ENCODE measurements at places on chromosomes 11 and 22. TPM values are rescaled to one million over a fixed set of nuclear protein-coding genes. Genes with fewer than 3 reads are reported as not detected.

GRCh38 chr22:19758896-19759426, 1.6 kb upstream of the TBX1 start:
- no peak for ATAC-seq

GRCh38 chr11:95496901-95497300, 265.9 kb upstream of the SESN3 start:
- ATAC-seq: no peak

- ATAC-seq: no peak
Measured at GRCh38 chr11:114183044-114183511, 113.1 kb upstream of the NNMT start.

- ATAC-seq: no peak
Measured at GRCh38 chr11:102886999-102887398, 12.2 kb upstream of the MMP12 start.

DNA sequence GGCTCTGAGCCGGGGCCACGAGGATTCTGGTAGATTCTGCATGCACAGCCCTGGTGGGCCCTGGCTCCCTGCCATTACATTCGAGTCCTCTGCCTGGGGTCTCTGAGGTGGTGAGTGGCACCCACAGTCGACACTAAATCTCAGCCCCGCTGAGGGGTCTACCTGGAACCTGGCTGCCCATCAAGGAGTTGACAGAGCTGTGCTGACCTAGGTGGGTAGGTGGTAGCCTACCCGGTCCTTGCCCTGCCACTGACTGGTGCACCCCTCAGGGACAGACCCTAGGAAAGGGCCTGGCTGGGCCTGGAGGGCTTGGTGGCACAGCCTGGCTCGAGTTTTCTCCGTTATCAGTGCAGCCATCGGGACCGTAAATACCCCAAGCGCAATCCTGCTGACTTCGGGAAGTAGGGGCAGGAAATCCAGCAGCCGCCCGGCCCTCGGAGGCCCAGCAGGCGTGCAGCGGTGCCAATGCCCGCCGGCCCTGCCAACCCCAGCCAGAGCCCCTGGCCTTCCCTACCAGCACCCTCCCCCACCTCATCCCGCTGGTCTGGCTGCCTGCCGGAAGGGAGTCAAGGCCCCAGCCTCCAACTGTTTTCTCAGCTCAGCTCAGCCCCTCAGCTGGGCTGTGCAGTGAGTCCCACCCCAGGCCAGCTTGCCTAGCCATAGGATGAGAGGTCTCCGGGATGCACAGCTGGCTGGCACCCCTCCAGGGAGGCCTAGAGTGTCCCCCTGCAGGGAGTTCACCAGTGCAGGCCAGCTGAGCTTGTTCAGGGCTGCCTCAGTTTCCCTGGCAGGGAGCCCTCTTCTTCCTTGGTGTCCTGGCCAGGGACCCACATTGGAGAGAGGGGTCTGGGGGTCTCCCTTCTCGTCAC, 80.4 kb upstream of the KCNQ1OT1 start:
- ATAC-seq: no peak

- ATAC-seq: no peak
Measured at GRCh38 chr11:115718106-115718505, 213.9 kb upstream of the CADM1 start.

- ATAC-seq: no peak
Measured at GRCh38 chr22:28006271-28006670, 87.2 kb upstream of the PITPNB start.

SCO2 gene
- total RNA-seq: not detected

DNA sequence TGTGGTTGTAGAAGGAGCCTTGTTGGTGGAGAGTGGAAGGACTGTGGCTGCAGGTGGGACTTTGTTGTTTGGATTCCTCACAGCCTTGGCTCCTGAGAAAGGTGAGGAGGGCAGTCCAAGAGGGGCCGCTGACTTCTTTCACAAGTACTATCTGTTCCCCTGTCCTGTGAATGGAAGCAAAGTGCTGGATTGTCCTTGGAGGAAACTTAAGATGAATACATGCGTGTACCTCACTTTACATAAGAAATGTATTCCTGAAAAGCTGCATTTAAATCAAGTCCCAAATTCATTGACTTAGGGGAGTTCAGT, 2.4 kb downstream of the FUT4 start:
- no peak for ATAC-seq

DNA sequence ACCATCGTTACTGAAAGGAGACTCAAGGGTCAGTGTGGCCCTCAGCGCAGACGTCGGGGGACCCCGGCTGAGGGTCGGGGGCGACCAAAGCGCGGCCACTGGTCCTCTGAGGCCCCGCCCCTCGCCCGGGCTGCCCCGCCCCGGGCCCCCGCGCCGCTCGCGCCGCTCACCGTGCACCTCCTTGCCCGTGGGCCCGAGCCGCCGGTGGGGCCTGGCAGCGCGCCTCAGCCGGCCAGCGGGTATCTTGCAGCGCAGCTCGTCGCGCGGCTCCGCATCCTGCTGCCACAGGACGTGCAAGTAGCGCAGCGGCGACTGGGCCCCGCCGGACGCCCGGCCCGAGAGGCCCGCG, 419 bp downstream of the ANKRD54 start:
- peak; percentile 46 for ATAC-seq

Measured in gastroesophageal sphincter (tissue), 4 donors.